CD4-positive, alpha-beta T cell treated with Interleukin-15 for 1 hour (primary cell): ENCODE measurements at places on chromosomes 1 and 21.

- DNase-seq = no peak
Measured at GRCh38 chr1:206680279-206680678, 4.4 kb upstream of the MAPKAPK2 start.

DNA sequence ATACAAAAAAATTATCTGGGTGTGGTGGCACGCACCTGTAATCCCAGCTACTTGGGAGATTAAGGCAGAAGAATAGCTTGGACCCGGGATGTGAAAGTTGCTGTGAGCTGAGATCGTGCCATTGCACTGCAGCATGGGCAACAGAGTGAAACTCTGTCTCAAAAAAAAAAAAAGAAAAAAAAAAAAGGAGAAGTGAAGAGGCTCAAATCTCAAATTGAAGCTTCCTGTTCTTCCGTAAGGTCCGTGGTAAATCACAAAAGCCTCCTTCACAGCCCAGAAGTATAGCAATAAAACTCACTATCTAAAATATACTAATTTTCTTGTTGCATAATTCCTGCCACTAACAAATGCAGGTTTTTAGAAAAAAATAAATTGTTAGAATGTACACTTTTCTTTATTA, 498.2 kb upstream of the BRINP3 start:
- DNase-seq = no peak

DNA sequence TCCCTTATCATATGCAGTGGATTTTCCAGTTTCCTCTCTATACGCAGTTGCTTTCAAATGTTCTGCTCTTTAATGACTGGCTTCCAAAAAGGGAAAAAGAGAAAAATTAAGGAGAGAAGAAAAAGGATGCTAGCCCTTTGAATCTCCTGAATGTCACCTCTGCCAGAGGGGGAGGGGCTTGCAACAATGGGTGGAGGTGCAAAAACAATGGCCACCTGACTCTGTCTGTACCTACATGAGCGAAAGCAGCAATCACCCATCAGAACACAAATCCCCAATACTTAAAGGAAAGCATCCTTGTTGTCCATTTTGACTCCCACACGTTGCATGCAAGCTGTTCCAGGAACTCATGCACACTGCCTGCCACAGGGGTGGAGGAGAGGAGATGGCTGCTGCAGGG, 61.2 kb downstream of the CCDC30 start:
- DNase-seq = no peak

DNA sequence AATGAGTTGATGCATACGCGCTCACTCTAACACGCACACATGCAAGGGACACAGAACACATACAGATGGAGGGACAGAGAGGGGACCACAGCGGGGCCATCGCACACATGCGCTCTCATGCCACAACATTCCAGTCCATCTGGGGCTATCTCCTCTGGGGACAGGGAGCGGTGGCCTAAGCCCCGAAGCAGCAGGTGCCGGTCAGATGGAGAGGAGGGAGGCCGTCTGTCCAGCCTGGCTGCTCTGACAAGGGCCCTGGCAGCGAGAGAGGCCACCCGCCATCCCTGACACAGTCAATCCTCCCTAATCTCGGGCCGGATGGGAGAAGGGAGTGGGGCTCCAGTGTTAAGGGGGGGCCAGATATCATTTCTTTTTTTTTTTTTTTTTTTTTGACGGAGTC, 123.5 kb downstream of the KIAA0319L start:
- no peak for DNase-seq

DNA sequence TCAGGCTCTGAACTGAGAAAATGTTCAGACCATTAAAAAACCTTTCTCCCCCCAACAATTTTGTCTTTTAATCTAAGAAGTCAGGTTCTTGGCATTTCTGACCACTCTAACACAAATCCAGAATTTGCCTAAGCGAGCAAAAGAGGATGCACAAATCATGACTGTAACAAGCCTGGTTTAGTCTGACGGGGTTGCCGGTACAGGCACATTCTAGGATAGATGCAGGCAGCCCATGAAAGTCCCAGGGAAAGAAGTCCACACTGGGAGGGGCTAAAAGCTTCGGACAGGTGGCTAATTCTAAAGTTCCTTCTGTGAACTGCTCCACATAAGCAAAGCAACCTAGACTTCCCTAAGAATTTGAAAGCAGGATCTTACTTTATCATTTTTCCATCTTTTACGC, 48.0 kb upstream of the KCNE1 start:
- no peak for DNase-seq

- DNase-seq = no peak
Measured at GRCh38 chr1:30872033-30872947, 36.3 kb downstream of the SDC3 start.

DNA sequence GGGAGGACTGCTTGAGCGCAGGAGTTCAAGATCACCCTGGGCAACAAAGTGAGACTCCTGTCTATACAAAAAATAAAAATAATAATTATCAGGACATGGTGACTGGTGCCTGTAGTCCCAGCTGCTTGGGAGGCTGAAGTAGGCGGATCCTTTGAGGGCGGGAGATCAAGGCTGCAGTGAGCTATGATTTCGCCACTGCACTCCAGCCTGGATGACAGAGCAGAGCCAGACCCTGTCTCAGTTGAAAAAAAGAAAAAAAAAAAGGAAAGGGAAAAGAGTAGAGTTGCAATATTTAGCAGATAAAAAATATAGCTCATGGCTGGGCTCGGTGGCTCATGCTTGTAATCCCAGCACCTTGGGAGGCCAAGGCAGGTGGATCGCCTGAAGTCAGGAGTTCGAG, 3.3 kb upstream of the S1PR1 start:
- DNase-seq = no peak

- DNase-seq = no peak
Measured at GRCh38 chr1:82515650-82516049, 714.9 kb downstream of the ADGRL2 start.

GRCh38 chr1:26814377-26814776, 12.1 kb upstream of the ZDHHC18 start:
- DNase-seq = no peak

GRCh38 chr1:179881642-179882252, 338 bp upstream of the TOR1AIP1 start:
- no peak for DNase-seq

GRCh38 chr1:22238356-22239224, 95.7 kb upstream of the WNT4 start:
- no peak for DNase-seq

- DNase-seq = no peak
Measured at GRCh38 chr1:39226836-39227235, 22.3 kb downstream of the MACF1 start.

- no peak for DNase-seq
Measured at GRCh38 chr1:26412180-26412840, 1.7 kb downstream of the LIN28A start.

GRCh38 chr1:109677459-109677858, 9.6 kb downstream of the GSTM2 start:
- no peak for DNase-seq

GRCh38 chr21:38804789-38805327, 871 bp upstream of the ETS2 start:
- peak; percentile 30 for DNase-seq

GRCh38 chr1:168372861-168373371, 92.2 kb downstream of the TBX19 start:
- DNase-seq = no peak

- no peak for DNase-seq
Measured at GRCh38 chr21:16007943-16008342, 278.2 kb downstream of the USP25 start.

- no peak for DNase-seq
Measured at GRCh38 chr1:162868972-162869371, 8.0 kb upstream of the CCDC190 start.

DNA sequence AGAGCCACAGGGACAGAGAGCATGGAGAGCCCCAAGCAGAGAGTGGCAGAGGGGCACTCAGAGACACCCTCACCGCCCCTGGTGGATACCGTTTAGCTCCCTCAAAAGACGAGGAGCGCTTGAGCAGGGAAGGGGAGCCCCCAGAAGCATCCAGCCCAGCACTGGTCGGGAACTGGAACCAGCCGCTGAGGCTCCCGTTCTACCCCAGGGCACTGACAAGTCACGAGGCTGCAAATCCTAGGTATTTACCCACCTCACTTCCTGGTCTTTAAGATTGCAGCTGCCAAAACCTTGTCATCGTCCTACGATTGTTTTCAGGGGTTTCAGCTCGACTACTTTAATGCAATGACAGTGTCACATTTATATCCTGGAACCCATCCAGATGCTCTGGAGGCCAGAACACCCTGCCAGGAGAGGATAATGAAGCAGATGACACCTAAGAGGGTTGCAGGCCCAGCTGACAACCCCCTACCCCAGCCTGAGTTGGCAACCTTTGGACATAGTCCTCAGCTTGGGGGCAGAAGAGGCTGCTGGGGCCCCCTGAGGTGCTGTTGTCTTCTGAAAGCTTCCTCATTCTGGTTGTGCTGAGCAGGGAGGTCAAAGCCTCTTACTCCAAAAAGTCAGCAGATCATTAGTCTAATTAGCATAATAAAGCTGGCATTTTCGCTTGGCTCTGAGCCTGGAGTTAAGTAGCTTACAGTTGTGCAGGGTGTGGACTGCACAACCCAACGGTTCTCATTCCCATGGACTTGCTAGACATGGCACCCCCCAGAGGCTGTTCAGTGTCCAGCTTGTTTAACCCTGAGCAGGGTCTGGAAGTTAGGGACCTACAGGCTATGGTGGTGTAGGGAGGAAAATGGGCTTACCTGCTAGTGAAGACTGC, 20.6 kb upstream of the BACE2 start:
- no peak for DNase-seq

GRCh38 chr1:88457197-88457596, 226.9 kb upstream of the PKN2 start:
- DNase-seq = no peak

DNA sequence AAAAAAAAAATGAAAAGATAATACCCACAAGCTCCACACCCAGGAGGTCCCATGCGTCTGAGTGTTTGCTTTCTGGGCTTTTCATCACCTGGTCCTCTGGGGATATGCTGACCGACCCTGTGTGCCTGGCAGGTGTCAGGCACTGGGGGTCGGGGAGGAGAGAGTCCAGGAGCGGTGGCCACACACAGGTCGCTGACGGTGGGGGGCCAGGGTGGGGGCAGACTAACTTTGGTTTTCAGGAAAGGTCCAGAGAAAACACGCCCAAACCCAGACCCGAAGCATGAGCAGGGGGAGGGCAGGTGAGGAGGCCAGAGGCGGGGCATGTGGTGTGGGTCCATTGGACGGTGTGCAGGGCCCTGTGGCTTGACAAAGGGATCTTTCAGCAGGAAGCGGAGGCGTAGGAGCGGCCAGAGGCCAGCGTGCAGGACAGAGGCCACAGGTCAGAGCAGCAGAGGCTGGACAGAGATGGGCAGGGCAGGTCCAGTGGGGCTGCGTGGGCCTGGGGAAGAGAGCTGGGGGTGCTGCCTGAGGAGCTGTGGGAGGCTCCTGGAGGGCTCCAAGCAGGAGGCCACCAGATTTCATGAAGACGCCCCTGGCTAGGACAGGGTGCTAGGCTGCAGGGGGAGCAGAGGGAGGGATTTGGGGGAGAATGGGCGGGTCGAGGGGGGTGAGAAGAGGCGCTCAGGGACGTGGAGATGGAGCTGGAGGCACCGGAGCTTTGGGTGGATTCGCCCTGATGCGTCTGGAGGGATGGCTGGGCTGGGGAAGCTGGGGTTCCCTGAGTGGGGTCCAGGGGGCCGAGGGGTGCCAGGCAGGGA, 15.8 kb downstream of the RNF223 start:
- DNase-seq = no peak

DNA sequence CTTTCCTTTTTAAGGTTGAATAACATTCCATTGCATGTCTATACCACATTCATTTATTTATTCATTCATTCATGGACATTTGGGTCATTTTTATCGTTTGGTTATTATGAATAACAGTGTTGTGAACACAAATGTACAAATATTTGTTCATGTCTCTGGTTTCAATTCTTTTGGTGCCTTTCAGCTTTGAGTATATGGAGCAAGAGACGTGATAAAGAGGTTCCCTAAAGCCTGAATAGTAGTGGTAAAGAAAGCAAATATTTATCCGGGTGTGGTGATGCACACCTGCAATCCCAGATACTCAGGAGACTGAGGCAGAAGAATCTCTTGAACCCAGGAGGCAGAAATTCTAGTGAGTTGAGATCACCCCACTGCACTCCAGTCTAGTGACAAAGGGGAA, 5.3 kb upstream of the RLF start:
- DNase-seq = no peak

GRCh38 chr1:169484683-169485430, 887 bp downstream of the SLC19A2 start:
- DNase-seq = peak; percentile 29

- no peak for DNase-seq
Measured at GRCh38 chr1:33400153-33400911, 30.6 kb downstream of the PHC2 start.

- no peak for DNase-seq
Measured at GRCh38 chr1:175319912-175320230, 127.3 kb upstream of the KIAA0040 start.

GRCh38 chr1:41812051-41812450, 106.7 kb downstream of the HIVEP3 start:
- DNase-seq = peak; percentile 54

DNA sequence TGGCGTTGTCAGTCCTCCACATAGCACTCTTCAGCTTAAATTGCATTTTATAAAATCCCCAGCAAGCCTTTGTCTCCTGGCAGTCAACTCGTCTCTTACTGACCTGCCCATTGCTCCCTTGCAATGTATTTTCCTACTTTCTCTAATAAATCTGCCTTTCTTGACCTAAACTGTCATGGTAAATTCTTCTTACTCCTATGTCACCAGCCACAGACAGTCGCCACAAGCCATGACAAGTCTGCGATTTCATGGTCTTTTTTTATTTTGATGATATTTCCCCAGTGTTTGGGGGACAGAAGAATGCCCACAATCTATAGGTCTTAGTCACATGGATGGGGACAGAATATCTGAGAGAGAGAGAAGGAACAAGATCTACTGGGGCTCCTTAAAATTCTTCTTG, 8.4 kb downstream of the IFNAR2 start:
- DNase-seq = no peak

- no peak for DNase-seq
Measured at GRCh38 chr21:45367402-45368351, 37.3 kb upstream of the COL18A1 start.

- DNase-seq = no peak
Measured at GRCh38 chr1:100657876-100658715, 61.4 kb upstream of the VCAM1 start.

GRCh38 chr1:235557495-235557894, 53.2 kb upstream of the B3GALNT2 start:
- no peak for DNase-seq

DNA sequence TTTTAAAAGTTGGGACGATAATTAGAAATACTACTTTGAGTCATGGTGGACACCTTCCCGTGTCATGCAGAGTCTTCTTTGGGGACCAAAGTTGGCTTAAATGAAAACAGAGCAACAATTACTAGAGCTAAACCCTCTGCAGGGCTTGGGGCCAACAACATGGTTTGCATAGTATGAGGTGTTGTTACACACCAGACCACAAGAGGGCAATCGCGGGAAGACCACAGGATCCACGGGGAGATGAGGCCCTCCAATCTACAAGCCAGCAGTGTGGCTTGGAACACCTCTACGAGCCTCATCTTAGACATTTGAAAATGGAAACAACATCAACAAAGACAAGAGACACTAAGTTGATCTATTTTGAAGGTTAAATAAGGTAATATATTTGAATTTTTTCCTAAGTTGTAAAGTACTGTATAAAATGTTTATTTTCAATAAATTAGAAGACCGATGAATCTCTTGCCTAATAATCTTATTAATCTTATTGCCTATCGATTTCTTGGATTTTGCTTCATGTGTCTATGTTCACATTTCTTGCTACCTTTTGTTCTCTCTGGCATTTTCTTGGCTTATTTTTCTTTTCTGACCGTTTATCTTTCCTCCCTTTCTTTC, 8.2 kb upstream of the SMCP start:
- no peak for DNase-seq
